Smooth muscle cell of the pulmonary artery (primary cell): ENCODE measurements at places on chromosomes 7 and 10. TPM values are rescaled to one million over a fixed set of nuclear protein-coding genes. Genes with fewer than 3 reads are reported as not detected.

Gene TPST1
- total RNA-seq = 62.9 and 86.1 TPM in 2 replicates

Gene FAM25A
- total RNA-seq = not detected in 2 replicates

Gene TMEM196
- total RNA-seq = not detected in 2 replicates

Gene ACSL5
- total RNA-seq = 1.0 and 1.4 TPM in 2 replicates

Gene FOXP2
- 0.26 and 0.46 TPM in 2 replicates for total RNA-seq

Gene GHRHR
- total RNA-seq = not detected in 2 replicates
